Glomerular endothelial cell (primary cell): ENCODE measurements at places on chromosomes 1 and 21. TPM values are rescaled to one million over a fixed set of nuclear protein-coding genes. Genes with fewer than 3 reads are reported as not detected.

Gene TSPEAR
- 0.12 TPM in 1 of 2 replicates, not detected in the other for total RNA-seq

Gene TMPRSS15
- total RNA-seq: not detected in 2 replicates

- no peak for DNase-seq
These were observed 30.5 kb downstream of the ZNF496 start for GRCh38 chr1:247301176-247301540.

DNA sequence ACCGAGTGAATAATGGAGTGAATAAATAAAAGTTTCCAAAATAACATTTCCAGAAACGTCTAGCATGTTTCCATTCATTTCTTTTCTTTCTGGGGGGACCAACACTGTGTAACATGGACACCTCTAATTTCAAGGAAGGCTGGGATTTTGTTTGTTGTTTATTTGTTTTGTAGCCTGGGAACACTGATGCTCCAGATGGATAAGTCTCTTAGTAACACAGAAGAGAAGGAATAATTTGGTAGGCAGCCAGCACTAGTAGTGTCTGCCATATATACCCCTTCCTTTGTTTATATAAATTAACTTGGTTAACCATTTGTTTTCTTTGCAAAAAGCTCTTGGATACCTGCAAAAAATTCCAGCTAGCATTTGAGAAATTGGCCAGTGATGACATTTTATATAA, 411.4 kb upstream of the DEPDC1 start:
- DNase-seq: no peak

DNA sequence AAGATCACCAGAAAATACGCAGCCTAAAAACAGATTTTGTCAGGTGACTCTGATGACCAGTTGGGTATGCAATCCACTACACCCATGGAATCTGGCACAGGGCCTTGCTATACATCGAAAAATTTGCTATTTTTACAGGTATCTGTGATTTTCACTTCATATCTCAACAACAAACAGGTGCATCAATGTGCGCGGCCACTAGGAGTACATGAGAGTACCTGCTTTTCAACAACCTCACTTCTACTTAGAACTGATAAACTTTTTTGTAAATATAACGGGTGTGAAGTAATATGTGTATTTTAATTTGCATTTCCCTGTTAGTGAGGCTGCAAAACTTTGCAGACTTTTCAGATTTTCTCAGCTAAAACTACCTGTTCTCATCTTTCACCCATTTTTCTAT, 80.8 kb downstream of the SLC45A1 start:
- no peak for DNase-seq
